ENCODE measurements at places on chromosomes 3 and 15. TPM values are rescaled to one million over a fixed set of nuclear protein-coding genes. Genes with fewer than 3 reads are reported as not detected.

The PPP2R3A gene
- total RNA-seq = 94.9 TPM

The TRPM1 gene
- total RNA-seq = not detected

The TXNRD3 gene
- 4.1 TPM for total RNA-seq

The CPN2 gene
- 2.4 TPM for total RNA-seq

The SAXO2 gene
- total RNA-seq = 2.6 TPM

GRCh38 chr3:39343076-39343717 is 13.7 kb downstream of the CCR8 start:
- H3K4me1 ChIP-seq = no peaks in the 10 kb centered on the region
- H3K27ac ChIP-seq = no peak overlapping the region
- no peaks in the 10 kb centered on the region for H3K36me3 ChIP-seq

DNA sequence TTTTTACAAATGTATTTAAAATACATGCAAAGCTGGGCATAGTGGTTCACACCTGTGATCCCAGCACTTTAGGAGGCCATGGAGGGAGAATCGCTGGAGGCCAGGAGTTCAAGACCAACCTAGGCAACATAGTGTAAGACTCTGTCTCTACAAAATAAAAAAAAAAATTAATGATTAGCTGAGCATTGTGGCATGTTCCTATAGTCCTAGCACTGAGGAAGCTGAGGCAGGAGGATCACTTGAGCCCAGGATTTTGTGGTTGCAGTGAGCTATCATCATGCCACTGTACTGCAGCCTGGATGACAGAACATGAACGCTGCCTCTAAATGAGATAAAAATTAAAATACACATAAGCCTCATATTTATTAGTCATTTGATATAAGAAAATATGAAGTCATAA is 142.8 kb downstream of the TCF12 start:
- H3K4me3 ChIP-seq = no peak overlapping the region
- H3K27ac ChIP-seq = no peak overlapping the region
- DNase-seq = no peak
- H3K27me3 ChIP-seq = no peaks in the 10 kb centered on the region

DNA sequence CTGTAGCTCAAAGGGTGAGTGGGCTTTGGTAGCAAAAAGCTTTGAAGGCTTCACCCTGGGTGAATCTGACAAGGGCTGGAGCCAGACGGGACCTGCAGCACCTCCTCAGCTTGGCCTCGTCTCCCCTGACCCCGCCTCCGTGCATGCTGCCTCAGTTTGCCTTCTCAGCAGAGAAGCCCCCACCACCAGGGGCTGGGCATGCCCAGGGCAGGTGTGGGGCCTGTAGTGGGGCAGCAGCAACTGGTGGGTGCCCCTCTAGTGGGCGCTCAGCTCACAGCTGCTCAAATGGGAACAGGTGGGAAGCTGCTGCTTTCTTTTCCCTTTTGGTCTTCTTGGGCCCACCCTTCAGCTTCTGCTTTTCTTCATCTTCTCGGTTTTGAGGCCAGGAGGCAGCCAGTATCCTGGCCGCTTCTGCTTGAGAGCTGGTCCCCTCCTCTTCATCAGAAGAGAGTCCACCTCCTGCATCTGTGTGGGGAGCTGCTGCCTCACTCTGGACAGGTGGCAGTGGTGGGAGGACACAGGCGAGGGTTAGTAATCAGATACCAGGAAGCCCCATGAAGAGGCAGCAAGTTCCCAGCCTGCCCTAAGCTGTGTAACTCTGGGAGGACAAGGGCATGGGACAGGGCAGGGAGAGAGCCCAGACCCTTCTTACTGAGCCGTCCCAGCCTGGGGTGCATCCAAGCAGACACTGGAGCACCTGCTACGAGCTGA is 21.0 kb downstream of the TMEM43 start:
- H3K4me1 ChIP-seq = peaks cover 55% of the 10 kb centered on the region
- peak overlapping the region; percentile 89 for H3K27ac ChIP-seq
- H3K27me3 ChIP-seq = no peaks in the 10 kb centered on the region
- DNase-seq = no peak
- peaks cover 54% of the 10 kb centered on the region for H3K36me3 ChIP-seq

All from left ventricle myocardium inferior (tissue), 1 donor.